ENCODE measurements at places on chromosomes 16 and 17.

DNA sequence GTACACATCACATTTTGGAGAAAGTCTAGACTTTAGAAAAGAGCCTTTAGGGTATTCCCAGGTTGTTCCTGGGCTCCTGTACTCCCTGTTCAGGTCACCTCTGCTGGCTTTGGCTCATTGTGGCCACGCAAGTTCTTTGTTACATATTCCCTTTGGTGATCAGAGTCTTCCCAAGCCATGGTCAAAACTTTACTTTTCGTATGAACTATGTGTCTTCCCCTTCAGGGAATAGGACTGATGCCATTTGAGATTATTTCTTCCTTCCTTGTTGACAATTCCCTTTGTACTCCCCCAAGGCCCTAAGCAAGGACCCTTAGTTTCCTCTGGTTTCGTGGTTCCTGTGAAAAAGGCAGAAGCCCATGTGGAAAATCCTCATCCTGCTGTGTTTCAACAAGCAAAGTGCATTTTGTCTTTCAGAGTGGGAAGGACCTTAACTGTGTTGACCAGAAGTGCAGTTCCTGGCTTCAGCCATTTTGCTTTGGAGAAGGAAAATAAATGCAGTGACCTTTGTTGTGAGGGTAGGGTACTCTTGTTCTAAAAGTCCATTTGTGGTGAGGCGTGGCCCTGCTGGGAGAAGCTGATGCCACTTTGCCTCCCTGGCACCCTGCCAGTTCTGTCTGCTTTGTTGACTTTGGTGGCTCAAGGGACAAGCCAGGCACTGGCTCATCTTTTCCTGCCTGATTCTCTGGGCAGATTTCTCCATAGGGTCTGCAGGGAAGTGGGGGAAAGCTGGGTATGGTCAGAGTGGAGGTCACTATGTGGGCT, 55.1 kb downstream of the ZNRF1 start:
- no peak for DNase-seq

DNA sequence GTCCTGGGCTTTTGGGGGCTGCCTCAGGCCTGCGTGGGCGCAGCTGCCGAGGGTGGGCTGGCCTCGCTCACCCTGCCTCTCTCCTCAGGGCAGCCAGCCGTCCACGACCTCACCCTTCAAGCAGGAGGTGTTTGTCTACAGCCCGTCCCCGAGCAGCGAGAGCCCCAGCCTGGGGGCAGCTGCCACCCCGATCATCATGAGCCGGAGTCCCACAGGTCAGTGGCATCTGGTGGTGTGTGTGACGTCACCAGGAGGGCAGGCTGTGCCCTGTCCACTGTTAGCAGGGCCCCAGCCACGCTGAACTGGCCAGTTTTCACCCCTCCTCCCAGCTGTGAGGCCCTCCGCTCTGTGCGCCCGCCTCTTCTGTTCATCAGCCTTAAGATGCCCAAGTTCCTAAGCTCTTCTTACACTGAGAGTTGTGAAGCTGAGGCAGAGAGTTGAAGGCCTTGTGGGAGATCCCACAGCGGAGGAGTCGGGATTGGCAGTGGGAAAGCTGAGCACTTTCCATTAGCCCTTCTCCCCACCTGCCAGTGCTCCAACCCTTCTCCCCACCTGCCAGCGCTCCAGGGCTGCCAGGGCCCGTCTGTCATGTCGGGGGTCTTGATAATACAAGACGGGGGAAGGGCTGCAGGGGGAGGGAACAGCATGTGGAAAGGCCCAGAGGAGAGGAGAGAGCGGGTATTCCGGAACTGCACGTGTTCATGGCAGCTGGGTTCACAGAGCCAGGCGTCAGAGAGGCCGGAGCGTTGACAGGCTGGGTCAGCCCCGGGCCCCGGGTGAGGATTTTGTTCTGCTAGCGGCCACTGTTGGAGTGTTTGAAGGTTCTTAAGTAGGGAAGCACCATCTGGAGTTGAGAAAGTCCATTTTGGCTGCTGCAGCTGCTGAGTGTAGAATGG, 36.3 kb downstream of the OR1D5 start:
- no peak for DNase-seq

DNA sequence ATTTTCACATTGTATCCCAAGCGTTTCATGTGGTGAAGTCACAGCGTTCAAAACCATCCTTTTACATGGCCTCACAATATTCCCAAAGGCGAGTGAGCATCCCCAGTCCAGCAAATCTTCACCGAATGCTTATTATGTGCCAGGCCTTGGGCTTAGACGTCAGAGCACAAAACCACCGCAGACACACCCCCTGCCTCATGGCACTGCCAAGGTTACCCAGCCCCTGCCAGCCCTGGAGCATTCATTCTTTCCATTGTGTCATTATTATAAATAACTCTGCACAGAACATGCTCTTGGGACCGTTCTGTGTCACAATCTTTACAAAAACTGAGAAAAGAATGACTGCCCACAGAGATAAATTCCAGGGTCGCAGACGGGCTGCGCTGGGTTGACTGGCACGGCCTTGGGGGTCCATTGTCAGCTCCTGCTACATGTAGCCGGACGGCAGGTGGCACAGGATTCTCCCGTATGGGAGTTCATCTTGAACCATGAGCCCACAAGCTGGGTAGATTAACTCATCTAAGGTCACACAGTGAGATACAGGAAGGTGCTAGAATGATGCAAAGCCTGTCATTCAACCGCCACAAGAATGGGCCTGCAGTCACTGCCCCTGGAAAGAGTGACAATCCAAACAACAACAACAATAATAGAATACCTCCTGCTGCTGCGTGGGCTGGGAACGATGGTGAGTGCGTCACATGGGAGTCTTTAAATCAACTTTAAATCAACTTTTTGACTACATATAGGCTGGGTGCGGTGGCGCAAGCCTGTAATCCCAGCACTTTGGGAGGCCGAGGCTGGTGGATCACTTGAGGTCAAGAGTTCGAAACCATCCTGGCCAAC, 4.5 kb upstream of the NECAB2 start:
- DNase-seq, result no peak

GRCh38 chr16:22734368-22734767, 79.6 kb upstream of the HS3ST2 start:
- DNase-seq, result no peak

DNA sequence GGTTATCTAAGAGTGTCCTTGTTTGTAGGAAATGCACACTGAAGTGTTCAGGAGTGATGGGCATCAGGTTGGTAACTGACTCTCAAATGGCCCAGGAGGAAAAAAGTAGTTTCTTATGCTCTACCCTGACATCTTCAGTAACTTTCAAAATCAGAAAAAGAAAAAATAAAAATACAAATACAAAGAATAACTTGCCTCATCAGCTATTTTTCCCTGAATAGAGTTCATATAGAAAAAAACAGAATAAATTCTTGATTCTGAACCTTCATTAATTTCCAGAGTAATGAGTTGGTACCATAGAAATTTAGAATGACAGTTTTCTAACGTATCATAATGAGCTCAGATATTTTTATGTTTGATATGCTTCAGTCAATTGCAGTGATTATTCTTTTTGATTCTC, 27.2 kb upstream of the HYDIN start:
- no peak for DNase-seq
